Muscle of leg (tissue), 16 donors: ENCODE measurements at places on chromosomes 2 and 18. TPM values are rescaled to one million over a fixed set of nuclear protein-coding genes. Genes with fewer than 3 reads are reported as not detected.

The DAPL1 gene
- not detected for total RNA-seq

The CCDC195 gene
- total RNA-seq, result 0.40 TPM

The TGFA gene
- 0.44 TPM for total RNA-seq

The ERICH2 gene
- 0.35 TPM for total RNA-seq

The AAK1 gene
- 16.6 TPM for total RNA-seq

The AGXT gene
- 0.13 TPM for total RNA-seq

The SNORC gene
- total RNA-seq, result 0.80 TPM

The FBXO41 gene
- 0.09 TPM for total RNA-seq

The GALNT13 gene
- 0.31 TPM for total RNA-seq

DNA sequence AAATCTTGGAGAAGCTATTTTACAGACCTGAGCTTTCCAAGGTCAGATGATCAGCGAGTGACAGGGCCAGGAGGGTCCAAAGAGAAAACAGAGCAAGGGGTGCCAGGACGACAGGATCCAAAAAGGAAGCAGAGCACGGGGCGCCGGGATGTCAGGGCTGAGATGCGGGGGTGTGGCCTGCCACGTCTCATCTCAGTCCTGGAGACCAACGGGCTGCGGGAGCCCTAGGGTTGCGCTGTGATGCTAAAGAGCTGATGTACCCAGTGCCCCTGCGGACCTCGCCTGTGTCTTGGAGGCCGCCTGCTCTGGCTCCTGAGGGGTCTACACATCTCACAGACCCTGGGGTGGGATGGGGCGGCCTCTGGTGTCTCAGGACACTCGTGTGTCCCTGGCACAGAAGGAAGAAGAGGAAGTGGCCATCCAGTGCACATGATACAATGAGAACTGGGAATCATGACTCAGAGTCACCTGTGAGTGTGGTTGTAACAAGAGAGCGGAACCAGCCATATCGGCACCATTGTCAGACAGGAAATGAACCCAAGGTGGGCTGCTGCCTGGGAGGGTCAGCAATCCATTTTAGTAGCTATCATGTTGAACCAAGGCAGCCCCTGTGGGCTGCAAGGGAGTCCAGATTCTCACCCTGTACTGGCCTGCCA lies 97.8 kb downstream of the MYT1L start:
- DNase-seq, result no peak

DNA sequence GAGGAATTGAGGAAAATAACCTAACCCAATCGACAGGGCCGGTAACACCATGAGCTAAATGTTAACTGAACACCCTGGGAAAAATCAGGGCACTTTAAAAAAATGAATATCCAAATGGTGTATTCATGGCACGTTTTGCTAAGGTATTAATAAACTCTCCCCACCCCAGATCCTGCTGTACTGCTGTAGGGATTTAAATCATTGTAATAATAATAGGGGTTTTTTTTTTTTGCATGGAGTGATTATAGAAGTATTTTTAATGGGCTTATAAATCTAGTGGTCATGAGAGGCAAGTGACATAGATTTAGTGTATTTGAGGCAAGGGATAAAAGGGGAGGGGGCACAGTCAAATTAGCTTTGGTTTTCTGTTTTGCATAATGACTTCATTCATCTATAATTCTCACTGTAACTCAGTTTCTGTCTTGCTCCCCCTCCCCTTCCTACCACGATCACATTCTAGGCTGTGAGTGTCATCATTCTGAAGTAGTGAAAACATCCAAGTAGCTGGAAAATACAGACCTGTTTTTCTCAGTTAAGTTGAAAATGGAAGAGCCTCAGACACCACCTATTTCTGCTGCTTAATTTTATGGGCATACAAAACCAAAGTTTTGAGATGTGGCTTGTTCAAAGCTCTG lies 18.2 kb upstream of the MGAT5 start:
- no peak for DNase-seq

GRCh38 chr2:101830146-101830545 lies 132.6 kb downstream of the MAP4K4 start:
- DNase-seq, result no peak

- peak; percentile 1 for DNase-seq
Measured at GRCh38 chr18:71168557-71169145, 879.8 kb downstream of the SOCS6 start.

- DNase-seq, result peak; percentile 91
Measured at GRCh38 chr18:24600076-24600654, 139.7 kb downstream of the HRH4 start.

- DNase-seq, result no peak
Measured at GRCh38 chr18:79476031-79476917, 80.5 kb downstream of the NFATC1 start.

DNA sequence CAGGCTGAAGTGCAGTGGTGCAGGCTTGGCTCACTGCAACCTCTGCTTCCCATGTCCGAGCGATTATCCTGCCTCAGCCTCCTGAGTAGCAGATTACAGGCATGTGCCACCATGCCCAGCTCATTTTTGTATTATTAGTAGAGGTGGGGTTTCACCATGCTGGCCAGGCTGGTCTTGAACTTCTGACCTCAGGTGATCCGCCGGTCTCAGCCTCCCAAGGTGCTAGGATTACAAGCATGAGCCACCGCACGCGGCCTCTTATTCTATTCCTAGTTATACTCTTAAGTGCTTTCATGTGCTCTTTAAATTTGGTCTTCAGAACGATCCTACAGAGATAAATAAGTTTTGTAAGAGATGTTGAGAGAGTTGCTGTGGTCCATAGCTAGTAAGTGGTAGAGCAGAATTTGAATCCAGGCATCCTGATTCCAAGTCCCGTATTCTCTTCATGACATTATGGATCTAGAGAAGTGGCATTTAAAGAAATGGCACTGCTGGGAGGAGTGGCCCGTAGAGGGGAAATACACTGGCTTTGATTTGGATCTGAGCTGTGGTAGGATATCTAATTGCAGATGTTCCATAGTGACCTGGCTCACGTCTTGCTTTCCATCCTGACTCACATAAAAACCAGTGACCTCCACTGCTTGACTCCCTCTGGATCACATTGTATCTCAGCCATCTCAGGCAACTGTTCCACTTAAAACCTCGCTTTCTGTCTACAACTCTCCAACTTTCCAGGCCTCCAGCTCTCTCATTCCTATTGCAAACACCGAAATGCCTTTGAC lies 22.8 kb upstream of the ME2 start:
- DNase-seq, result no peak

DNA sequence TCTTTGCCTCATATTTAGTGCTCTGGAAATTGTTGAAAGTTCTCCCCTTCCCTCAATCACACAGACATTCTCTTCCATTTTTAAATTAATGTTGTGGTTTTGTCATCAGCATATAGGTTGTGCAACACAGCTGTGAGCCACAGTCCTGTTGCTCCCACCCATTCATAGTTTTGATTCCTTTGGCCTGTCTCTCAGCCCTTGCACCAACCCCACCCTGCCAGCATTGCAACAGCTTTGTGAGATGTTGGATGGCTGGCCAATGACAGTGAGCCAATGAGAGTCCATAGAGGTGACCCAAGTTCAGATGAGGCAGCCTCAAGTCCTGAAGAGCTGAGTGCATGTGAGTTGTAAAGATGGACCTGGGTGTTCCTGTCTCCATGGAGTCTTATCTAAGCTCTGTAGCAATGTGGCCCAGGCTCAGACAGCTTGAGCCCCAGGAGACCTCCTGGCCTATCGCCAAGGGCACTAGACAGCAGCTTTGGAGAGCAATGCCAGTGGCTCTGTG lies 775.5 kb downstream of the RNF144A start:
- no peak for DNase-seq

GRCh38 chr2:99404039-99404796 lies 67.0 kb downstream of the EIF5B start:
- no peak for DNase-seq

- no peak for DNase-seq
Measured at GRCh38 chr18:31376477-31376876, at the start of gene DSG4. Gene DSG4, plus strand, starts transcription at chr18:31376777. Its CDS starts 135 bp downstream, at chr18:31376912.

GRCh38 chr2:42331569-42332284 lies 29.3 kb downstream of the COX7A2L start:
- no peak for DNase-seq

DNA sequence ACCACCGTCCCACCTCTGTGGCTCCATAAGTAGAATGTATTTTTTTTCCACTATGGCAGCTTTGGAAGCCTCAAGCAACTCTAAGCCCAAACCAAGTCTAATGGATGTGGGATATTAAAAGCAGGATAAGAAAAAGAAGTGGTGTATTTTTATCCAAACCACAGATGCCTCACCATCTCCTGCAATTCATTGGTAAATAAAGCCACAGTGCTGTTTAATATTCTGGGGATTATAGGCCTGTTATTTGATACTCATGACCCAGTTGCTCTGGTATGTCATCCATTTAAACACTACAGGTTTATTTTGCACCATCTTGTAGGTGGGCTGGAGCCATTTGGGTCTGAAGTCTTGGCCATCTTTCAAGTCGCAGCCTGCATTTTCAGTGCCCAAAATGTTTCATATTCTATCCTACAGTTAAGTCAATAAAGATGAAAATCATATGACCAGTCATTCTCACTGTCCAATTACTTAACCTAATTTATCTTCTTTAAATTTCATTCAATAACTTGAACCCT lies 279.5 kb upstream of the EPHA4 start:
- DNase-seq, result no peak

DNA sequence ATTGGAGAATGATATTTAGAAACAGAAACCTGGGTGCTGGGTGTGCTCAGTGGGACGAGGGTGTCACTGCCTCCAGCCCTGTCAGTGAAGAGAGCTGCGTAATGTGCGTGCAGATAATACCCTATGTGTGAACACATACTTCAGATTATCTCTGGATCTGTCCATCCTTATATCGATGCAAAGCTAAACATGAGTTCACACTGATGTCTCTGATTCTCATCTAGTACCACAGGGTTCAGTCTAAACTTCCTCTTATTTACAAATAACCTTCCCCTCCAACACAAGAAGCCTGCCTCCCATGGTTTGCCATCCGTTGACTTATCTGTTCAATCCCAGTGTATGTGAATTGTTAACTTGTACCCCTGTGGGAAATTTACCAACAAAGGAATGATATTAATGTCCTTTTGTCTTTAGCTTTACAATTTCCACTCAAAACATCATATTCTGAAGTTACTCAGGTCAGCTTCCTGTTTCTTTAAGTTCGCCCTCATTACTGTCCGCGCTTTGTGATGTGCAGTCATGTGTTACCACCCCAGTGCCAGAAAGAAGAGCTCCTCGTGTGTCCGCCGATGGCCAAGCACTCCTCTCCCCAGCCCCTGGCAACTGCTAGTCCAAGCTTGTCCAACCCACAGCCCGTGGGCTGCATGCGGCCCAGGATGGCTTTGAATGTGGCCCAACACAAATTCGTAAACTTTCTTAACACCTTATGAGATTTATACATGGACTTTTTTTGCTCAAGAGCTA lies 108.2 kb downstream of the RTP5 start:
- no peak for DNase-seq

- DNase-seq, result peak; percentile 42
Measured at GRCh38 chr18:32930695-32931301, 158.0 kb upstream of the KLHL14 start.

DNA sequence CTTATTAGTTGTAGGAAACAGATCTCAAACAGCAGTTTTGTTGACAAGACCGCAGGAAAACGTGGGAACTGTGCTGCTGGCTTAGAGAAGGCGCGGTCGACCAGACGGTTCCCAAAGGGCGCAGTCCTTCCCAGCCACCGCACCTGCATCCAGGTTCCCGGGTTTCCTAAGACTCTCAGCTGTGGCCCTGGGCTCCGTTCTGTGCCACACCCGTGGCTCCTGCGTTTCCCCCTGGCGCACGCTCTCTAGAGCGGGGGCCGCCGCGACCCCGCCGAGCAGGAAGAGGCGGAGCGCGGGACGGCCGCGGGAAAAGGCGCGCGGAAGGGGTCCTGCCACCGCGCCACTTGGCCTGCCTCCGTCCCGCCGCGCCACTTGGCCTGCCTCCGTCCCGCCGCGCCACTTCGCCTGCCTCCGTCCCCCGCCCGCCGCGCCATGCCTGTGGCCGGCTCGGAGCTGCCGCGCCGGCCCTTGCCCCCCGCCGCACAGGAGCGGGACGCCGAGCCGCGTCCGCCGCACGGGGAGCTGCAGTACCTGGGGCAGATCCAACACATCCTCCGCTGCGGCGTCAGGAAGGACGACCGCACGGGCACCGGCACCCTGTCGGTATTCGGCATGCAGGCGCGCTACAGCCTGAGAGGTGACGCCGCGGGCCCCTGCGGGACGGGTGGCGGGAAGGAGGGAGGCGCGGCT lies at the start of gene TYMS:
TSS of gene TYMS (plus strand) at position 343 of the 690 bp plus-strand sequence. CDS start at position 433, 90 bp downstream.
- peak; percentile 71 for DNase-seq

DNA sequence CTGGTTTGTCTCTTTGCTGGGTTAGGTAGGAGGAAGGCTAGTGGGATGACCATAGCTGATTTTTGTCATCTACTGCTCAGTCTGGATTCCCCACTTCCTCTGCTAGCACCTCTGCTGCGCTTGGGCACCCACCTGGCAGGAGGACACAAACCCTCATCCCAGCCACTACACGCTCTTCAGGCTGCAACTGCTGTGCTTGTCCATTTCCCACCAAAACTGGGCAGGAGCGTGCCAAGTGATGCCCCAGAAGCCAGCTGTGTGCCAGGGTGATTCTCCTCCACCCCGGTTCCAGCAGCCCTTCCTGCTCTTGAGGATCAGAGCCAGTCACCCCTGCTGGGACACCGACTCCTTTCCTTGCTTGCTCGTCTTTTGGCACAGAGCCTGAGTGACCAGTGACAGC lies 15.7 kb upstream of the PER2 start:
- DNase-seq, result no peak

DNA sequence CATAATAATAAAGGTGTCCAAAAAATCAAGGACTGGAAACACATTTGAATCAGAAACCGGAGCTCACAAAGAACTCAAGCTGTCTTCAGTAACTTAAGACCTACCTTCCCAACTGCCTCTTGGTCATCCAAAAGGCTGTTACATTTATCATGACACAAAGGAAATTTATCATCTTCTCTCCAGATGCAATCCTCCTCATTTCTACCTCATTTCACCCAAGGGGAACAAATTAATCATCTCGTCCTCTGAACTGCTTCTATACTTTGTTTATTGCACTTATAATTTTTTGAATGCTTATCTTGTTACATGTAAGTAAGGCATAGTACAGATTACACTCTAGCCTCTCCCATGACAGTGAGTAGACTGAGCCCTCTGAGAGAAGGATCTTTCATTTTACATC lies 105.1 kb upstream of the RGPD4 start:
- DNase-seq, result no peak

DNA sequence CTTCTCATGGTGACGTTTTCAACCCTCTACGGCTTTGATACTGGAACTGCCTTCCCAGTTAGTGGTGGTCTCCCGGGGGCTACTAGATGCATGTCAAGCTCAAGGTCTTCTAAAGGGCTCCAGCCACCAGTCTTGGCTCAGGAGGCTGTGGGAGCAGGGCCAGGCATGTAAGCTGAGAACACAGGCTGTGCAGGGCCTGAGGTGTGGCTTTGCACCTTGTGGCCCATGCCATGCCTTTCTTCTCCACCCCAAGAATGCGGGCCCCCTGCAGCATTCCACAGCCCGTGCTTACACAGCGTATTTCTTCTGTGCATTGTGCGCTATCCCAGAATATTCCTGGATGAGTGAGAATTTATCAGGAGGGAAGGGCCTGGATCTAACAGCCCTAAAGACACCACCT lies 144.9 kb downstream of the SEPTIN10 start:
- no peak for DNase-seq
